ENCODE measurements at places on chromosomes 6 and 20.

GRCh38 chr6:2035826-2036709 lies 209.3 kb downstream of the GMDS start:
- no peak for DNase-seq

DNA sequence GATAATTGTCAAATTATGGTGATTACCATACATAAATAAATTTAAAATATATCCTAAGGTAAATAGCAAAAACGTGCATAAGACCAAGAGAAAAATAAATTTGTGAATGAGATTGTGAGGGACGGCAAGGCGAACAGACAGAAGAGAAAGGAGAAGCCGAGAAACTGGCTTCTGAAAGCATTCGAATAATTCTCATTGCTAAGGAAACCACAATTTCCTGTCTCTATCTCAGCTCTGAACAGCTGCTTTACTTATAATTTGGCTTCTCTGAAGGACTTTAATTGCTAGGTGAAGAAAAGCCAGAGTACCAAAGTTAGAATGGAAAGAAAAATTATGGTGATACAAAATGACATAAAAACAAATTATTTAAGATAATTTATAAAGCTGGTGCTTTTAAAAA lies 79.0 kb upstream of the RGS17 start:
- DNase-seq: no peak

DNA sequence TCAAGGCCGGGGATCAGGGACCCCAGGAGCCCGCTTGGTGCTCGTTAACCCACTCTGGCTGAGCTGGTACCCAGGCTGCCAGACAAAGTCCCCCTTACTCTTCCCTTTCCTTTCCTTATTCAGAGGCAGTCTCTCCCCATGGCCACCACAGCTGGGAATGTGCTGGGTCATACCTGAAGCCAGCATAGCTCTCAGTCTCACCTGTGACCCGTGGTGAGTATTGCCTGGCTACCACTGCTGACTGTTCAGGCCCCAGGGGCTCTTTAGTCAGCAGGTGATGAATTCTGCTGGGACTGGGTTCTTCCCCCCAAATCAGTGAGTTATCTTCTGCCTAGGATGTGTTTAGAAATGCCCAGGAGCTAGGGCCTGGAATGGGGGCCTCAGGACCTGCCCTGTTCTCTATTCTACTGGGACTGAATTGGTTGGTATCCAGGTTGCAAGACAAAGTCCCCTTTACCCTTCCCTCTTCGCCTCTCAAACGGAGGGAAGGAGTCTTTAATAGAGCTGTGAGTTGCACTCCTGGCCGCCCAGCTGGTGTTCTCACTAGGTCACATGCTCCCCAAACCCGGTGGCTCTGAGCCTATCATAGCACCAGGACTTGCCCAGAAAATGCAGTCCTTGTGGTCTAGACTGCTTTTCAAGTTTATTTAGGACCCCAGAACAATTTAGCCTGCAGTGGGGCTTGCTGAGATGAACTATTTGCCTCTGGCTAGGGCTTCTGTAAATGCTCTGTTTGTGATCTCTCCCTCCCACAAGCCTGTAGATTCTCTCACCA lies 64.6 kb downstream of the MYO6 start:
- no peak for DNase-seq

- DNase-seq: no peak
Observed at GRCh38 chr20:47221036-47221625, 135.4 kb downstream of the ZMYND8 start.

DNA sequence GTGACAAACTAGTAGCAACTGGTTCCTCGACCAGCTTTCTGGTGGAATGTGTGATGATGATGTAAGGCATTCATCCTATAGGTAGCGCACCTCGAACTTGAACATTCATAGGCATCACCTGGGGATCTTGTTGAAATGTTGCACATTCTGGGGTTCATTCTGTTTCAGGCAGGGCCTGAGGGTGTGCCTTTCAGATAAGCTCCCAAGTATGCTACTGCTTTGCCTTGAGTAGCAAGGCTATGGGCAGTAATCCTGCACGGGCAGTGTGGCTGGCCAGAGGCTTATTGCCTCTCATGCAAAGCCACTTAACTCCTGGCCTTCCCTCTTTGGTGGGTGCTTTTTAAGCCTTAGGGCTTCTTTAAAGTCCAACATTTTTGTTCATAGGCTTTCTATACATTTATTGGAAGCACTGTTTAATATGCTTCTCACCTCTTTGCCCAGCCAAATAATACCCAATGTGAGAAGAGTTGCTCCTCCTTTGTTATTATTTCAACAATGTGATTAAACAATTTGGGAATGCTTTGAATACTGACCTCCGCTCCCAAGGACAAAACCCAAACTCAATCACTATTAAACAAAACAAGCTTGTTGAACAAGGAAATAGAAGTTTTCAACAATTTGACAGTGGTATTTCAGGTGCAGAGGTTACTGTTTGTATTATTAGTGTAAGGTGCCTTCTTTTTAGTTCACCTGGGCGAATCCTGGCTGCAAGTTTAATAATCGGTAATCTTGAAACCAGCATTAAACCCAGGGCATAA lies 57.5 kb downstream of the JARID2 start:
- DNase-seq: no peak

DNA sequence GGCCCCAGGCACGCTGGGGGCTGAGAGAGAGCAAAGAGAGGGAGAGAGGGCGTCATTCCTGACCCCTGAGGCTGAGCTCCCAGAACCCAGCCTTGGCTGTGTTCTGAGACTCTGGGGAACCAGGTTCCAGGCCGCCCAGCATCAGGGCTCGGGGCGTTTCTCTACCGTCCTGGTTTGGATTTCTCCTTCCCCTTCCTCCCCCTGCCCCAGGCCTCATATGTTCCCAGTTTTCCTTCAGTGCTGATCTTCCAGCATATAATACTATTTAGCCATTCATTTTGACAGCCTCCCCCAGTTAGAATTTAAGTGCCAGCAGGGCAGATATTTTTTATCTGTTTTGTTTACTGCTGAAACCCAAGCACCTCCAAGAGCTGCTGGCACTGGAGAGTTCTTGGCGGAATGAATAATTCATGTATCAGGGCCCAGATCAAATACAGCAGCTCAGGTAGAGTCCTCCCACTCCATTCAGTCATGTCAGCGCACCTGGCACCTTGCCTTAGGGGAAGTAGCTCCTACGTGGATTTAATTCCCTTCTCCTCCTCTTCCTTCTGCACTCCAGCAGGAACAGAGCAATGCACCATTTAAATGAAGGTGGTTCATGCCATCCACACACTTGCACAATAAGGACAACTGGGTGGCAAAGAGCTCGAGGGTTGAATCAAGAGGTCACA lies 23.4 kb upstream of the FRMD1 start:
- no peak for DNase-seq
